Stimulated activated CD8-positive, alpha-beta memory T cell treated with anti-CD3 and anti-CD28 coated beads, Interleukin-4, amount 100 ng/mL, for 1 hour (primary cell): ENCODE measurements at places on chromosomes 5 and 9.

DNA sequence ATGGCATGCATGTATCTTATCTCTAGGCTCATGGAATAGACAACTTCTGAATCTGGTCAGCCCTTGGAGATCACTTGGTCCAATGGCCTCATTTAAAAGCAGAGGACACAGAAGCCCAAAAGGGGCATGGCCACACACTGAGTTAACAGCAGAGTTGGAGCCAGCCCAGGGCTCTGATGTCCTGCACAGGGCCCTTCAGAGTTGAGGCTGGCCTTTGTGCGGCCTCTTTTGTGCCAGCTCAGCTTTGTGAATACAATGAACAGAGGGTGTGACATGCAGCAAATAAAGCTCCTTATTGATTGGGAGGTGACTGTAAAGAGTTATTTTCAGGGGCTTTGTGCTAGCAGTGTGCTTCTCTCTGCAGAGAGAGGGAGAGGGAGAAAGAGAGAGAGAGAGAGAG, 150.1 kb upstream of the STK32A start:
- DNase-seq, result no peak

- DNase-seq, result no peak
These were observed 25.9 kb downstream of the GALNT12 start for GRCh38 chr9:98833090-98833956.

GRCh38 chr5:133694181-133694831, 82.0 kb upstream of the FSTL4 start:
- no peak for DNase-seq

GRCh38 chr9:33165263-33166151, 1.6 kb downstream of the B4GALT1 start:
- no peak for DNase-seq

DNA sequence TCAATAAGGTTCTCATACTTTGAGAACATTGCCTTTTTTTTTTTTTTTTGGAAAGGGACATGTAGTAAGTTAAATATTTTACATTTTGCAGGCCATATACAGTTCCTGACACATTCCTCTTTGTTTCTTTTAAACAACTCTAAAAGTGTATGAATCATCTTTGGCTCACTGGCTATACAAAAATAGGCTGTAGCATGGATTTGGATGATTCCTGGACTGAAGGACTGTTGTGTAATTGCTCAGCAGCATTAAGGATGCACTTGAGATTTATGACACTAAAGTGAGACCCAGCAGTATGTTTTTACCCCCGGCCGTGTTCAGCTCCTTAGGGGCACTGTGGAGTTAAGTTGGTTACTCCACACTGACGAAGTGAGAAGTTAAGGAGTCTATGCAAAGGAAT, 41.3 kb downstream of the VPS13A start:
- no peak for DNase-seq

GRCh38 chr5:2860101-2860500, 108.6 kb upstream of the IRX2 start:
- DNase-seq, result no peak

GRCh38 chr5:64691291-64691690, 988 bp downstream of the SHISAL2B start:
- DNase-seq, result no peak

DNA sequence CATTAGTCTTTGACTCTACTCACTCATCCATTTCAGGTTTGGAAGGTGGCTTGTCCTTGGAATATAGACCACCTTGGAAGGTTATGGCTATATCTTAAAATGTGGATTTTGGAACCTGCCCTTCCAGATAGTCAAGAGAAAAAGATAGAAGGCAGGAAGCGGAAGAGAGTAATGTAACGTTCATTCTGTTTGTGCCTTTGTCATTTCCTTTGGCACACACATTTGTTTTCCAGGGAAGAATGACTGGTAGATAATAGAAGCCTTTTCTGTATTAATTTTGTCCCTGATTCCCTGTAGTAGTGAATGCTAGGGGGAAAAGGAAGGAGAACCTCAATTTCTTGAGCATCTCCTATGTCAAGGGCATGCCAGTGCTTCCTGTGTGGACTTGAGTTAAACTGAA, 54.7 kb downstream of the PPIC start:
- DNase-seq, result no peak

DNA sequence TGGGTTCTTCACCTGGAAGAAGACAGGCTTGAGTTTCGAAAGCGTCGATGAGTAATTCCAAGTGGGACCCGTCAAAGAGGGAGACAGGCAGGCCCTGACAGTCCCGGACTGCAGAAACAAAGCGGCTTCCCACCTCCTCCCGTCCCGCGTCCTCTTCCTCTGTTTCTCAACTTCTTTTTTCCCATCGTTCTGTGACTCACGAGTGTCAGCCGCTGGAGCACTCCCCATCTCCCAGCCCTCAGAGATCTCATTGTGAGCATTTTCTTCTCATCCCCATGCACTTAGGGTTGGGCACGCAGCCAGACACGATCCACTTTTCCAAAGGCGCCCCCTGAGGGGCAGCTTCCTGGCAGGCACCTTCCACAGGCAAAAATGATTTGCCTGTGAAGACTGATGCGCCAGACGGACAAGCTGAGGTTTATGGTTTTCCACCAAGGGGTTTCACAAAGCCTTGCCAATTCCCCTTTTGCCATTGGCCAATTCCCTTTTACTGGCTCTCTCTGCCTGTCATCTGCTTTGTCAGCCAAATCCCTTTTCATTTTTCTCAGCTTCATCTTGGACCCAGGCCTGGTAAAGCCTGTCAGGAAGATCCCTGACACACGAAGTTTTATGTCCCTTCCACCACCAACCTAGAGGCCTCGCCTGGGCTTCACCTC, 86.5 kb upstream of the ANKRD55 start:
- no peak for DNase-seq

GRCh38 chr9:99491408-99492158, 269.5 kb downstream of the SEC61B start:
- DNase-seq, result no peak

- DNase-seq, result no peak
These were observed 71.6 kb downstream of the CFAP90 start for GRCh38 chr5:7779019-7780005.

GRCh38 chr9:101418518-101419430, 16.8 kb downstream of the ALDOB start:
- no peak for DNase-seq
